ENCODE measurements at places on chromosomes 4 and X. TPM values are rescaled to one million over a fixed set of nuclear protein-coding genes. Genes with fewer than 3 reads are reported as not detected.

- H3K4me1 ChIP-seq, result no peaks in the 10 kb centered on the region
- DNase-seq, result no peak
- H3K27me3 ChIP-seq, result no peaks in the 10 kb centered on the region
- H3K27ac ChIP-seq, result no peak overlapping the region
- no peaks in the 10 kb centered on the region for H3K36me3 ChIP-seq
- no peak overlapping the region for H3K4me3 ChIP-seq
These were observed 50.4 kb downstream of the ABLIM2 start for GRCh38 chr4:8108261-8108660.

DNA sequence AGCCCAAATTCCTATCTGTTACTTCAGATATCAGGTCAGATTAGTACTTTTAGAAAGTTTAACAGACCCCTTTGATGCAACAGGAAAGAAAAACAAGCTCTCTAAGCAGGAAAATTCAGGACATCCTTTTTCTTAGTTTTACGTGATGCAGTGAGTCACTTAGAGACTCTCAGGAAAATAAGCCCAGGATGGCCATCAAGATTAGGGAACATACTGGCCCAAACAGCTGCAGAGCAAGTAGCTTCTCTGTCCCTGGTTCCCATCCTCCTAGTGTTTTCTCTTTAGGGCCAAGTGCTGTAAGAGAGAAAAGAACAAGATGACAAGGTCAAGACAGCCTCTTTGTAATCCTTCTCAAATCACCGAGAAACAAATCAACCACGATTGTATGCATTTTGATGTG is 219.1 kb downstream of the ZNF674 start:
- DNase-seq, result no peak
- no peaks in the 10 kb centered on the region for H3K36me3 ChIP-seq
- H3K4me1 ChIP-seq, result no peaks in the 10 kb centered on the region
- no peaks in the 10 kb centered on the region for H3K27me3 ChIP-seq
- H3K4me3 ChIP-seq, result no peak overlapping the region

GRCh38 chr4:104975617-104976016 is 171.1 kb upstream of the TET2 start:
- no peaks in the 10 kb centered on the region for H3K4me1 ChIP-seq
- H3K36me3 ChIP-seq, result no peaks in the 10 kb centered on the region
- H3K4me3 ChIP-seq, result no peak overlapping the region

DNA sequence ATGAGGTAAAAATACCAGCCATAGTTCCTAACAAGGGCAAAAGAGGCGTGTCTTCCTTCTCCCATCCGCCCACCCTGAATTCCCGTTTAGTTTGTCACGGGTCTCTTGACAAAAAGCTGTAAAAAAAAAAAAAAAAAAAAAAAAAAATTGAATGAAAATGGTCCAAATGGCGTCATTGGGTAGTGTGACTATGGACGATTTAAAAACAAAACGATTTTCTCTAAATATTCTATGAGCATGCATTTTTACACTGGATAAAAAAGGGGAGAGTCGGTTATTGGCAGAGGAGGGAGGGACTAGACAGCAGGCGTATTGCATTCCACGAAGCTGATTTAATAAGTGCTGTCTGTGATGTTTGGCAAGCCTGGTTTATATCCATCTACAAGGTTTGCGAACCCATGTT is at the start of gene FAM133A:
FAM133A (plus strand) TSS at position 338 of the 403 bp plus-strand sequence. CDS start 35,214 bp downstream, outside the sequence.
- no peak for DNase-seq
- no peaks in the 10 kb centered on the region for H3K27me3 ChIP-seq
- peak within 1 kb of the TSS; percentile 60 for H3K4me3 ChIP-seq
- H3K4me1 ChIP-seq, result no peaks in the 10 kb centered on the region
- no peaks in the 10 kb centered on the region for H3K36me3 ChIP-seq

DNA sequence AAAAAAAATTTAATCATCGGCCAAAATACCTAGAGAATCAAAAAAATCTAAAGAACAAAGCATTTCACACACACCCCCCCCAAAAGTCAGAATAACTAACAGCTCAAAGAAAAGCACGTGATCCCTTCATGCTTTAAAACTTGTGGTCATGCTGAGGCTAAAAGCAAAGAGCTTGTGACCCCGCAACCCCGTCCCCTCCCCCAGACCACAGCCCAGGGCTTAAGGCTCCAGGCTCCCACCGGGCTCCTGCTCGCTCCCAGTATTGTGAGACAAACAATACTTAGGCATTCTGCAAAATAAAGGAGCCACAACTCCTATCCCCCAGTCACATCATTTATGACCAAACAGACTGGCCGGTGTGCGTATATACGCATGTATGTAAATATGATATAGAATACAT is 62.1 kb upstream of the CCDC160 start:
- no peak overlapping the region for H3K4me3 ChIP-seq
- H3K4me1 ChIP-seq, result peaks cover 13% of the 10 kb centered on the region
- no peak overlapping the region for H3K27ac ChIP-seq
- no peaks in the 10 kb centered on the region for H3K36me3 ChIP-seq

DNA sequence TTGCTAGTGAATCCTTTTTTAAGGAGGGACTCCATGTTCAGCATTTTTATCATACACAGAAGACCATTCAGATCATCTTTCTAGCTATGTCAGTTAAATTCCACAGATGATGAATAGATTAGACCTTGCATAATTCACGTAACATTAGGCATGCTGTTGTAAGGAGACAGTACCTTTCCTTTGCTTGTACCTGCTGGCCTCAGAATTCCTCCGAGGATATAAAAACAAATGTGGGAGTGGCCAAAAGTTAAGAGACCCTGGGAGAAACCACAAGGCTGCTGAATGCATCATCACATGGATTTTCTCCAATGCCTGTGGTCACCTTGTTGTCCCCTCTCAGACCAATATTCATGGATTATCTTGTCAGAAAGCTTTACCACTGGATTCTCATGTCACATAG is 201.4 kb downstream of the MAGEB17 start:
- no peak overlapping the region for H3K4me3 ChIP-seq
- DNase-seq, result no peak
- no peaks in the 10 kb centered on the region for H3K36me3 ChIP-seq
- no peak overlapping the region for H3K27ac ChIP-seq
- no peaks in the 10 kb centered on the region for H3K27me3 ChIP-seq

DNA sequence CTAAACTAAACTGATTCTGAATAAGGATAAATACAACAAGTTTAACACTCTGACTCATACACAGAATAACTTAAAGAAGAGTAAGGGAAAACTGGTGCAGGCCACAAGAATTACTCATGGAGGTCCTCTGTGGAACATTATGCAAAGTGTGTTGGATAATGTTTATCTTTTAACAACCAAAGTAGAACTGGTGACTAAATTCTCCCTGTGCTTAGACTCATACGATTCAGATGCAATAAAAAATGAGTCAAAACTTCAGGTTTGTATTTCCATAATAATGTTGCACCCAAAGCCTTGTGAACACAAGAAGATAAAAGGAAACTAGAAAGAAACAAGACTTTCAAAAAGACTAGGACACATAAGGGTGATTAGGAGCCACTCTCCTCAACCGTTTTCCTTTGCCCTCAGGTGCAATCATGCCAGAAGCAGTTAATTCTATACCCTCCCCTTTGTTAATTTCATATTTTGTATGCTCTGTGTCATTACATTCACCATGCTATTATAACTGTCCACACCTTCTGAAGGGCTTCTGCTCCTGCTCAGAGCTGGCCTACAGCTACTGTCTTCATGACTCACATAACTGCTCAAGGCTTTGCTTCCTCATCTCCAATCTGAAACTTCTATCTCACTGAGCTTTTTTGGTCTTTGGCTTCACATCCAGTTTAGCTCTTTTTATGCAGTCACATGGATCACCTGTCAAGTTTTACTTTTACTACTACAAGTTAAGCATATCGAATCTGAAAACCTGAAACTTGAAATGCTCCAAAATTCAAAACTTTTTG is 60.2 kb downstream of the KCNIP4 start:
- H3K27me3 ChIP-seq, result no peaks in the 10 kb centered on the region
- H3K4me1 ChIP-seq, result no peaks in the 10 kb centered on the region
- H3K4me3 ChIP-seq, result no peak overlapping the region
- no peaks in the 10 kb centered on the region for H3K36me3 ChIP-seq

GRCh38 chrX:108285356-108285755 is 152.9 kb downstream of the COL4A6 start:
- no peaks in the 10 kb centered on the region for H3K27me3 ChIP-seq
- H3K36me3 ChIP-seq, result no peaks in the 10 kb centered on the region
- H3K4me1 ChIP-seq, result no peaks in the 10 kb centered on the region
- no peak overlapping the region for H3K27ac ChIP-seq

GRCh38 chr4:182625193-182625592 is 292.0 kb downstream of the DCTD start:
- no peaks in the 10 kb centered on the region for H3K36me3 ChIP-seq
- no peaks in the 10 kb centered on the region for H3K27me3 ChIP-seq
- H3K27ac ChIP-seq, result no peak overlapping the region
- no peaks in the 10 kb centered on the region for H3K4me1 ChIP-seq
- H3K4me3 ChIP-seq, result no peak overlapping the region

GRCh38 chr4:6463311-6464289 is 8.8 kb downstream of the PPP2R2C start:
- DNase-seq, result peak; percentile 29
- no peak overlapping the region for H3K27ac ChIP-seq

Gene MRPL1
- total RNA-seq, result 16.6 TPM

- no peaks in the 10 kb centered on the region for H3K36me3 ChIP-seq
- DNase-seq, result no peak
- H3K4me3 ChIP-seq, result no peak overlapping the region
These were observed 99.5 kb downstream of the PPP2R2C start for GRCh38 chr4:6372649-6373525.

Gene NUDT6
- total RNA-seq, result 10.9 TPM

- no peak overlapping the region for H3K27ac ChIP-seq
- no peaks in the 10 kb centered on the region for H3K27me3 ChIP-seq
These were observed 6.5 kb upstream of the EXOSC9 start for GRCh38 chr4:121794505-121795188.

All from liver (tissue), 10 donors.